ENCODE measurements at places on chromosomes 2 and 18.

- DNase-seq, result no peak
These were observed 259.0 kb downstream of the NBAS start for GRCh38 chr2:15302154-15302553.

DNA sequence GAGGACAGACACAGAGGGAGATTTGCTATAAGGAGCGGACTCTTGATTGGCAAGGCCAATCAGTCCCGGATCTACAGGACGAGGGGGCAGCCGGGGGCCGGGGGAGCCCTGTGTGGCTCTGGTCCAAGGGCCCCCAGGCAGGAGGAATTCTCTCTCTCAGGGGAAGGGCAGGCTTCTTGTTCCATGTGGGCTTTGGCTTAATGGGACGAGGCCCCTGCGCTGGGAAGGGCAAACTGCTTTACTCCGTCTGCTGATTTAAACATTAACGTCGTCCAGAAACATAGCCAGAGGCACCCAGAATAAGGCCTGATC lies 75.9 kb downstream of the TMEM18 start:
- DNase-seq, result no peak

GRCh38 chr2:120866483-120867140 lies 130.9 kb downstream of the GLI2 start:
- no peak for DNase-seq

- DNase-seq, result no peak
These were observed 7.0 kb downstream of the SPEG start for GRCh38 chr2:219441451-219442255.

- no peak for DNase-seq
These were observed 124.6 kb upstream of the CD302 start for GRCh38 chr2:159922563-159922962.

DNA sequence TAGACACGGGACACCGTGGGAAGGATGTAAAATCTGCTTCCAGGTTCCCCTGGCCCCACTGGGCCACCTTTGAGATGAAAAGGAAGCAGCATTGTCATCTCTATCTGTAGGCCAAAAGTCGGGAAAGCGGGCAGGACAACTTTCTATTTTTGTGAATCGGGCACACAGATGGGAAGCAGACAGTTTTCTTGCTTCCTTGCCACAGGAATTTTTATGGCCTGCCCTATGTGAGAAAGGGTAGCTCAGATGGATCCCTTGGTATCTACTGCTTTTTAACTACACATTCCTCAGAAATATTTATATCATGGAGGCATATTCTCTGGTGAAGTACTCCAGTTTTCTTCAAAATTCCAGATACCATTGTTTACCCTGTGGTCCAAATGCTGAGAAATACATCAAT lies 735.5 kb downstream of the CBLN2 start:
- peak; percentile 21 for DNase-seq

DNA sequence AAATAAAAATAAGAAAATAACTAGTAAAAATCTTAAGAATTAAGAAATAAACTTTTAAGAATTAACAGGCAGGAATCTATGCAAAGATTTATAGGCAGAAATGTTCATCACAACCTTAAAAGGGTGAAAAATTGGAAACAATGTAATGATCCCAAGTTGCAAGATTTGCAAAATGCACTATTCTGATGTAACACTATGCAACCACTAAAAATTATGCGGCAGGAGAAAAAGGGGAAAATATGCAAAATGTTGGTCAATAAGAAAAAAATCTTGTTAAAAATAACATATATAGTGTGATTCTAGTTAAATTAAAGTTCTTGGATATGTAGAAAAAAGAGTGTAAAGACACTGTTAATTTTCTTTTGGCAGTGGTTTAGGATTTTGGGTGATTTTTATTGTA lies 132.8 kb downstream of the UPP2 start:
- DNase-seq, result no peak

DNA sequence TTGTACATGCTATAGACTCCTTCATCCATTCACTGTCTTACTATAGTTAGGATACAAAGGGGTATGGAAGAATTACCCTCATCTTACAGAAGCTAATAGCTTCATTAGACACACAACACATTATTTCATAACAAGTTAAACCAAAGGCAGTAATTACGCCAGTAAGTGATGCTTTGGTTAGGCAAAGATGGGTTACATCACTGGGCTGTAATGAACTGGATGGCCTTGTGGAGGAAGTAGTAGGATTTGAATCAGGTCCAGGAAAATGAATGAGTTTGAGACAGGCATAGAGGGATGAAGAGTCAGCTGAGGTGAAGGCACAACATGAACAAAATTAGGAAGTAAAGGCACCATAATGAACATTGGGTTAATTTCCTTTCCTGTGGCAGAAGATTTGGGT lies 80.1 kb downstream of the SOCS6 start:
- no peak for DNase-seq

GRCh38 chr2:237092920-237093781 lies 7.5 kb downstream of the COPS8 start:
- DNase-seq, result peak; percentile 27

DNA sequence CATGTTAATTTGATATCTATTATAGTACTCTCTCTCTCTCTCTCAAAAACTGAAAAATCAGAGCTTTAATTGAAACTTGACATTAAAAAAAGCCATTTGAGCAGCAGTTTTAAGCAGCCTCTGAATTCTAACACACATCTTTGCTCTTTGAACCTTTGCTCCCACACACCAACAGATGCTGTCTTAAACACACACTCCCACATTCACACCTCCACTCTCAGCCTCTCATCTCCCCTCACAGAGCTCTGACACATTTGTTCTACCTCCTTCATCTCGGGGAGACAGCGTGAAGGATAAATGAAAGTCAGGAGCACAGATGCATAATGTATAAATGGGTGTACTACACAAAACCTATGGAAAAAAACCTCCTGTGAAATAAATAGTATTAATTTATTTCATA lies 95.2 kb downstream of the NAB1 start:
- no peak for DNase-seq

GRCh38 chr2:221787561-221787960 lies 215.5 kb upstream of the EPHA4 start:
- DNase-seq, result no peak

DNA sequence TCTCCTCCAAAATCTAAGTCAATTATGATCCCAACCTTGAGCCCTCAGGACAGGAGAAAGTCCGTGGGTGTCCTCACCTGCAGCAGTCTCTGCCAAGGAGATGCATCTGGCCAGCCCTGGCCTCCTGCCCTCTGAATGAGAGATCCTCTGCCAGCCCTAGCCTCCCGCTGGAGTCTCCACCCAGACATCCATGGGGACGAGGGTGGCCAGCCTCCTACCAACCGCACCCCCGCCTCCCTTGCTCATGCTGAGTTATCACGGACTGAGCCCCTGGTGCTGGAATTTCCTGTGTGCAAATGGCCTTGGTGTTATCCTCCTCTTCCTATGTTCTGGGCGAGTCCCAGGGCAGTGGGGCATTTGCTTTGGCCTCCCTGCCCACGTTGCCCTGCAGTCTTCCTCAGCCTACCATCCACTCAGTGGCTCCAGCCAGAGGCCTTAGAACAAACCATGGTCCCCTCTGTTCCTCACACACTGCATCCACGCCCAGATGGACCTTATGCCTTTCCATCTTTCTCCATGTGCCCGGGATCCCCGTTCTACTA lies 116.4 kb downstream of the ACKR3 start:
- no peak for DNase-seq

- no peak for DNase-seq
These were observed 109.9 kb upstream of the OTOS start for GRCh38 chr2:240250150-240250984.

DNA sequence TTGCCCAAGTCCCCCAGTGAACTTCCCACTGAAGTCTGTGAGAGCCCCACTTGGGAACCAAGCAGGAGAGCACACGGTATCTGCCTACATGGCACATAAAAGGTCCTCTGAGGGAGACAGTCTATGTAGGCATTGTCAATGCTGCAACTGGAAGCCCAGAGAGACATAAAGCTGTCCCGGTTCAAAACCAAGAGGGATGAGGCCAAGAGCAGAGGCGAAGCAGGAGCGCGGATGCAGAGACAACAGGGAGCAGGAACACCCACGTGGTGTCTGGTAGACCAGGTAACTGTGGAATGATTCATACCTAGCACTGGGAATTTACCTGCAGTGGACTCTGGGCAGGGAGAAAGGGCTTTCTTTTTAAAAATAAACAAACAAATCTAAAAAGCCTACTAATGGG lies 233.1 kb upstream of the SOX11 start:
- DNase-seq, result no peak

GRCh38 chr2:206708286-206708685 lies 9.9 kb downstream of the DYTN start:
- no peak for DNase-seq

- no peak for DNase-seq
These were observed 2.8 kb downstream of the KCTD1 start for GRCh38 chr18:26545335-26546123.

GRCh38 chr2:84902526-84902925 lies 2.9 kb upstream of the TMSB10 start:
- DNase-seq, result no peak

DNA sequence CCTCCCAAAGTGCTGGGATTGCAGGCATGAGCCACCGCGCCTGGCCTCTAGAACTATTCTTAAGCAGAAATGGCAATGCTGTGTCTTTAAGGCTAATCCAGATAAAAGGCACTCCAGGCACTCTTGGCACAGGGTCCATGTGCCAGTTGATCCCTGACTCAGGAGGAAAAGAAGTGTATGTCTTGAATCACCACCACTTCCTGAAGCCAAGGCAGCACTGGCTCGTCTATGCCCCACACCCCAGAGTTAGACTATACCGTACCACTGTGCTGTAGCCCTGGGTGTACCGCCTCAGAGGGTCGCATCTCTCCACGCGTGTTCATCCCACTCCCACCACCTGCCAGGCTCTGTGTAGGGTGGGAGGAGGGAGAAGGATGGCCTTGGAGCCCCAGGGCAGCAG lies 9.0 kb downstream of the TNFRSF11A start:
- no peak for DNase-seq

DNA sequence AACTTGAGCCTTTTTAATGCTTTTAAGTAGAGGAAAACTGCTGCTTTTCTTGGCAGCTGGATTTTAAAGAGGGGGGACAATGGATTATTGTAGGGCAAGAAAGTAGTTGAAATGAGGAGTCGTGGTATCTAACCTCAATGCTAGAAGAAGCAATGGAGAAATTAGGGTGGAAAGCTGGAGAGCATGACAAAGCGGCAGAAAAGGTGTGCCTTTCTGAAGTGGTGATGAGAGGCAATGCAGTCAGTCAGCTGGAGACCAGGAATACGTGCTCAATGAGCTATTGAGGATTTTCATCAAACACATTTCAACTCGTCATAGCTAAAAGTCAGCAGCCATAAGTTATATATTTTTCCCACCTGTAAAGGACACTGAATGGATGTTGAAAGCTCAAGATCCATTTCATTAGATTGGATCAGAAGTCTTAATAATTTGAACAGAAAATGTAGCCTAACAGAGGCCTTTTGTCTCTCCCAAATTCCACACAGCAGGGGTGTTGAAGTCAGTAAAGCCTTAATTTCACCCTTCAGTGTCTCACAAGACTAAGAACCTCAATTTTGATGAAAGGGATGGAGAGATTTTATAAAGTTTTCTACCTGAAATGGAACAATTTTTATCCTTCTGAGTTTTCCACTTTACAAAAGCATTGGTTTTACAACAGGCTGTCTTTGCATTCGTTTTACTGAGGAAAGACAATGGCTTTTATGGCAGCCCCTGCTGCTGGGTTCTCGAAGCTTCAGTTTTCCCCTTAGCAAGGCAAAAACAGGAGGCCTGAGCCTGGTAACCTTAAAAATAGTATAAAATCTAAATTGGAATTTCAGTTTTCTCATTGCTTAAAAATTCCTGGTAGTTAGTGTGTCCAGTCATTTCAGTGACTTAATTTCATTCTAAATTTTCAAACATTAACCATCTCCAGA lies 131.1 kb downstream of the CCDC102B start:
- DNase-seq, result no peak

- no peak for DNase-seq
These were observed 65.0 kb downstream of the NCK2 start for GRCh38 chr2:105809723-105810122.

GRCh38 chr2:1745171-1746023 lies 1.1 kb upstream of the PXDN start:
- DNase-seq, result no peak

DNA sequence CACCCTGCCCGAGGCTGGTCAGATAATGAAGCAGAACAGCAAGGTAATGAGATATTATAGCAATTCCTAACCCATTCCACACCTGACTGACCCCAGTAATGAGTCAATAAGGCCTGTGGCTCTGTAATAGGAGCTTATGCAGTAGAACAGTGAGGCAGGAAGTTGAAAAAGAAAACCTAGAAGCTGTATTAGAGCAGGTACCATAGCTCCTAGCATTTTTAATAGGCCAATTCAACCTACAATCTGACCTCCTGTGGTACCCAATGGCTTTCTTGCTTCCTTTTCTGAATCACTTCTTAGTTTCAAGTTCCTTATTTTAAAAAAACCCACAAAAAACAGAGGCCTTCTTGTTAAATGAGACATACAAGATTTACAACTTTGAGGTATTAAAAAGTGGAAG lies 43.6 kb upstream of the MAP2 start:
- DNase-seq, result no peak

All from fibroblast of skin of left biceps (primary cell).